Astrocyte (in vitro differentiated cells and primary cell): ENCODE measurements at places on chromosomes 5 and 9. TPM values are rescaled to one million over a fixed set of nuclear protein-coding genes. Genes with fewer than 3 reads are reported as not detected.
A peak's percentile ranks its signal among the peaks of the same experiment; 100 is the strongest.

DNA sequence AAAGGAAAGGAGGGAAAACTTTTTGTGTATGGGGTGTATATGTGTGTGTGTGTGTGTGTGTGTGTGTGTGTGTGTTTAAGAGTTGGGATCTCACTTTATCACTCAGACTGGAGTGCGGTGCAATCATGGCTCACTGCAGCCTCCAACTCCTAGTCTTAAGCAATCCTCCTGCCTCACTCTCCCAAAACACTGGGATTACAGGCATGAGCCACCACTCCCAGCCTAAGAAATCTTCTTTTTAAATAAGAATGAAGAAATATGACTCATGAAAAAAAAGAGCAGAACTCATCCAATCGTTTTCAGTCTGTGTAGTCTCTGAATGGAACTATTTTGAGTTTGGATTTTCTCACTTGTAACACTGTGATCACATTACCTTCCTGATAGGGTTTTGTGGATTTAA, 601.5 kb downstream of the ACTL7B start:
- no peak for DNase-seq

MYMK gene
- not detected in 2 replicates for total RNA-seq

DNA sequence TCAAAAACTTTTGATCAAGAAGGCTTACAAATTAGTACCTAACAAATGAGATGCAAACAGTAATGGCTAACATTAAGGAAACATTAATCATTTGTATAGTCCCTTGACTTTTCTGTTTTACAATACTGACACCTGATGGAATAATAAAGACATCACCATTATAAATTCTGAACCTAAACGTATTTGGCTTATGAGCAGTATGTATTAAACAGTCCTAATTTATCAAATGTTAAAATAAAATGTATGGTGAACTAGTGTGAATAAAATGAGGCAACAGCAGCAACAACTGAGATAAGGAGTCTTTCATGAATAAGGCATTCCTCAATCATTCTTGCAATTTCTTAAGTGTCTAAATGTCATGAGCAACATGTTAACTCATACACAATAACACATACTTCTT, 6.0 kb downstream of the PUM3 start:
- no peak for DNase-seq

DNA sequence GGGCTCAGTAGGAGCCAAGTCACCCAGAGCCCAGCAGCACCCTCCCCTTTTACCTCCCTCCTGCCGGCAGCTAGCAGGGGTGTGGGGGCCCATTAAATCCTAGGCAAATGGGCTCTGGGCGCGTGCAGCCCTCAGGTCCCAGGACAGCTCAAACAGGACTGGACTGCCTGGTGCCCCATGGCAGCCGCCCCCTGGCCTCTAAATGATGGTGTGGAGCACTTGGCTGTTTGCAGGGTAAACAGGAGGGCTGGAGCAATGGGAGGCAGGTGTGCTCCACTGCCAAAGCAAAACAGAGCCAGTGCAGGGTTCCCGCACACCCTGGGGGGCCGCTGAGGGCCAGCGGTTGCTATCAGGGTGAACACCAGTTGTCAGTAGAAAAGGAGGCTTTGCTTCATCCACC, 55.9 kb upstream of the C5orf58 start:
- no peak for DNase-seq

CDO1 gene
- 3.9 and 6.1 TPM in 2 replicates for total RNA-seq

DNA sequence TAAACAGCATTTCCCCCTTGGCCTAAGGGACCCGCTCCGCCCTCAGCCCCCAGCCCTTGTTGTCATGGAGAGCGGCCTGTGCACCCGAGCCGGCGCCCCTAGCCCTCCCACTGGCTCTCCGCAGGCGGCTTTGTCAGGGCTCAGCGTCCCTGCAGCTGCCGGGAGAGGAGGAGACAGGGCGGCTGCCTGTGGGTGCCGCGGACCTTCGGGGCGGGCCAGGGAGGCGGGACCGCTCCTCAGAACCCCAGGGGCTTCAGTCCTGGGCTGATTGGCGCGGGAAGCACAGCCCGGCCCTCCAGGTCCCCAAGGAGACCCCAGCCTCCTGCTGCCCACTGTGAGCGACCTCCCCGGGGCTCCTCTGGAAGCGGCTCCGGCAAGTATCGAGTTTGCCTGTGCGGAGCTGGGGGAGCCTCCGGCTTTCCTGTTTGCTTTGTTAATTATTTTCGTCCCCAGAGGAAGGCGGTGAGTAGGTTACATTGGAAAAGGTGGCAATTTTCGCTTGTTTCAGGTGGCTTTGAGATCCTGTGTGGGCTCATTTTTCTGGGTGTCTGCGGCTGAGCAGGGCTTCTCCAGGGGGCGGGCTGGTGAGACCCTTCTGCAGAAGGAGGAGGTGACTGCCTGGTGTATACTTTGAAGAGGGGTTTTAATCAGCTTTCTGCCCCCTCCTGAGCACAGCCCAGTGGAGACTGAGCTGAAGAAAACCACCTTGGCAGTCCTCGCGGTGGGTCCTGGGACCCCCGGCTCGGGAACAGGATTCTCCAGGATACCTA, at the start of gene FGD3:
Gene FGD3, plus strand, starts transcription at position 256 of the 770 bp plus-strand sequence. CDS start 28,734 bp downstream, outside the sequence.
- peak; percentile 5 for DNase-seq

DNA sequence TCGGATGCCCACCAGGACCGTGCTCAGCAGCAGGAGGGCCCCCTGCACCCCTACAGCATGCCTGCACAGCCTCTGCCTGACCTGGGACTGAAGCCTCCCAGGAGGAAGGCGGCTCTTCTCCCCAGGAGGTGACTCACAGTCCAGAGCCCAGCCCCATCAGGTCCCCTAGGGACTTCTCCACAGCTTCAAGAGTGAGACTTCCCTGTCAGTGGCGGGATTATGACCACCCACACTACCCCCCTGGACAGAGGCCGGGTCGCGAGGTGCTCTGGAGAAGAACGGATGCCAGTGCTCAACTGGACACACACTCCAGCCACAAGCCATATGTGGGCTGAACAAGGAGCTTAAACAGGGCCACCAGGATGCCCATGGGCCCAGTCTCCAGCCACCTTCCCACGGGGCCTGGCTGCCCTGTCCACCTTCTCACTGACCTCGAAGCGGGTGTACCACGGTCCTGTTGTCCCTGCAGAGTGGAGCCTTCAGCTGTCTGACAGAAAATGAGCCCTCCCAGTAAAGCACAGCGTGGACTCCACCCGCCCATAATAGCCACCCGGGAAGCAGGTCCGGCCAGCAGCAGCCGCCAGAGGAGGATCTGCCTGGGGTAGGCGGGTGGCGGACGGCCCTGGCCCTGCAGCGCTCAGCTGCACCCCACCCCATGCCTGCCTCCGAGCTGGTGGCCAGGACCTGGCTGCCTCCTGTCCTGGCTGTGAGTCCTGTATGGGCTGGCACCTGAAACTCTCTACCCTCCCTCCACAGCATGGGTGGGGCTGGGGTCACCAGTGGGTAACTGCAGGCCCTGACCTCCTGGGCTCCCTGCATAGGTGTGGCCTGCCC, 54.7 kb downstream of the SEMA4D start:
- no peak for DNase-seq

SELENOP gene
- total RNA-seq = 11.4 and 11.6 TPM in 2 replicates

DNA sequence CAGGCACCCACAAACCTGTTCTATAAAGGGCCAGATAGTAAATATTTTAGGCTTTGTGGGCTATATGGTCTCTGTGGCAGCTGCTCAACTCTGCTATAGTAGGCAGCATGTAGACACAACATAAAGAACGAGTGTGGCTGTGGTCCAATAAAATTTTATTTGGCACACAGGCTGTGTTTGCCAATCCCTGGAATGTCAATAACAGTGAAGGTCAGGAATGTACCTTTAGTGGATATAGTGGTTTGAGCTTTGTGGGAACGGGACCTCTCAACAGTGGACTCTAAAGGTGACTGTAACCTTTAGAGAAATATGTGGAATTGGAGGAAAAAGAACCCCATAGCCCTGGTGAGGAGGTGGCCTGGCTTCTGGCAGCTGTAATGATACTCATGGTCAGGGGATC, 145.2 kb downstream of the MAST4 start:
- no peak for DNase-seq

DNA sequence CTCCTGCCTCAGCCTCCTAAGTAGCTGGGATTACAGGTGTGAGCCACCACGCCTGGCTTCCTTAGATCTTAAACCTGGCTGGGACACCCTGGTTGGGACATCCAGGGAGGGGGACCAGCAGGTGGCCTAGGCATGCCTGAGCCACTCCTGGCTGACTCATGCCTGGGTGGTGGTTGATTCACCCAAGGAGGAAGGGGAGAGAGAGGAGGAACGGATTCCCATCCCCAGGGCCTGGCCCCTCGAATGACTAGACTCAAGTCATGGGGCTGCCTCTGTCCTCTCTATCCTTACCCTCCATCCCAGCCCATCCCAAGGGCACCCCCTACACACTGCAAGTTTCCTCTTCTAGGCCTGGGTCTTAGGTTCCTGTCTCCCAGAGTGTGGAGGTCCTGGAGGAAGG, 12.7 kb downstream of the EEIG1 start:
- DNase-seq = peak; percentile 72

DNA sequence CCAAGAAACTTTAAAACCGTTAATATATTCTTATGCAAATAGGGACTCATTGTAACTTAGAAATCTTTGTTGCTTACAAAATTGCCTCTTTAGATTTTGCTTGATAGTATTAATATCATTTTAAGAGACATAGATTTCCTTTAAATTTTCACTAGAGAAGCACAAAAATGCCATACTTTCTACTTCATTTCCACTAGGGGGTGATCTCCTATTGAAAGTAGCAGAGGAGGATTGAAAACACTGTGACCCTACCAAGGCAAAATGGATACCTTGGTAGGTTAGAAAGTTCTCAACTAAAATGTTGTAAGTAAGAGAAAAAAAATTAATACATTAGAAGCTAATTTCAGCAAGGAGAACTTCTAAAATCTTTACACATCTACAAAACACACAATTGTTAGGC, 204.9 kb downstream of the CHSY3 start:
- DNase-seq = no peak

- DNase-seq = no peak
Observed at GRCh38 chr9:32177396-32177795, 207.0 kb upstream of the ACO1 start.

DNA sequence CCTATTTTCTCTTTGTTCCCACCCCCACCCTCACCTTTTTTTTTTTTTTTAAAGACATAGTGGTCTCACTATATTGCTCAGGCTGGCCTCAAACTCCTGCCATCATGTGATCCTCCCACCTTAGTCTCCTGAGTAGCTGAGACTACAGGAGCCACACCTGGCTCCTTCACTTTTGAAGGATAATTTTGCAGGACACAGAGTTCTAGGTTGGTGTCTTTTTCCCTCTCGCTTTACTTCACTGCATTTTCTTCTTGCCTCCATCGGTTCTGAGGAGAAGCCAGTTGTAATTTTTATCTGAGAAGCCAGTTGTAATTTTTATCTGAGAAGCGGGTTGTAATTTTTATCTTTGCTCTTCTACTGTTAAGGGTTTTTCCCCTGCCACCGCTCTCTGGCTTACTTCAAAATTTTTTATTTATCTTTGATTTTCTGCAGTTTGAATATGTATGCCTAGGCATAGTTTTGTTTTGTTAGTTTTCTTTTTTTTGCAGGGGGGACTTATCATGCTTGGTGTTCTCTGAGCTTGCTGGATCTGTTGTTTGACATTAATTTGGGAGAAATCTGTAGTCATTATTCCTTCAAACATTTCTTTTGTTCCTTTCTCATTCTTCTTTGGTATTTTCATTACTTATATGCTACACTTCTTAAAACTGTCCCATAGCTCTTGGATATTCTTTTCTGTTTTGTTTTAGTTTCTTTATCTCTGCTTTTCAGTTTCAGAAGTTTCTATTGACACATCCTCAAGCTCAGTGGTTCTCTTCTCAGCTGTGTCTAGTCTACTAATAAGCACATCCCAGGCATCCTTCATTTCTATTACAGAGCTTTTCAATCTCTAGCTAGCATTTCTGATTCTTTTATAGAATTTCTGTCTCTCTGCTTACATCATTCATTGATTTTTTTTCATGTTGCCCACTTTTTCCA, 148.2 kb upstream of the CHD1 start:
- no peak for DNase-seq

DNA sequence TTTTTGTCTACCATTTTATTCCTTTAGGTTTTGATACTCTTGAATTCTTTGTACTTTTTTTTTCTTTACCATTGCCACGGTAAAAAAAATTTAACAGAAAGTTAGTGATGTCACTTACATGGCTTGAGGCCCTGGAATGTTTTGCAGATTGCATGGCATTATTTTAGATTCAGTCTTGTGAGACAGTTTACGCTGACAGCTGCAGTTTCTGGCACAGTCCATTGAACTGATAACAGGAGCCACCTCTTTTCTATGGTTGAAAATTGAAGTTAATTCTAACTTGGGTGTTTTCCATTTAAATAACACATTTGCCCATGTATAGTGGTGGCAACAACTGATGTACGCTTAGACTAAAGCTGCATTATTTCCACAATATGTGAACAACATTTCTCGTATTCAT, 1028.5 kb downstream of the CDH18 start:
- no peak for DNase-seq

DNA sequence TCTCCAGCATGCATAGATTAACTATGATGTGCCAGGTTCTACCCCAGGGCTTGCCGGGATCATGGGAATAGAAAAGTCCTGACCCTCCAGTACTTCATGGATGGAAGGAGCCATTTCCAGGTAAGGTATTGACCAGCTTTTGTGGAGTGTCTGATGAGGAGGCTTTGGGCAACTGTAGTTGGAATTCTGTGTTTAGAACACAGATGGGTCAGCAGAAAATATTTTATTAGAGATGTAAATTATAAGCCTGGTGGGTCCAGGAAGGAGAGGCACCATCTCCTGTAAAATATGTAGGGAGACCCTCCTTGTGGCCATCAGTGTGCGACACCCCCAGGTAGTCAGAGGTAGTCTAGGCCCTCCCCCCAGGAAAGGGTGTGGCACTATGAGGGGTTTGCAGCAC, 156.2 kb downstream of the IRX1 start:
- DNase-seq = no peak

HAPLN1 gene
- 45.0 and 71.9 TPM in 2 replicates for total RNA-seq

SPATA6L gene
- total RNA-seq = 2.8 and 3.6 TPM in 2 replicates

- DNase-seq = no peak
Observed at GRCh38 chr9:88387036-88387551, 1.1 kb upstream of the SPIN1 start.

PCDH12 gene
- 0.02 TPM in 1 of 2 replicates, not detected in the other for total RNA-seq

GRCh38 chr5:174612686-174613085, 111.7 kb upstream of the MSX2 start:
- no peak for DNase-seq

GRCh38 chr5:119395080-119395836, 39.4 kb downstream of the TNFAIP8 start:
- no peak for DNase-seq
